ENCODE measurements at places on chromosomes 12 and 14.

- H3K27ac ChIP-seq = no peak overlapping the region
- H3K36me3 ChIP-seq = no peaks in the 10 kb centered on the region
- ATAC-seq = no peak
- H3K4me1 ChIP-seq = no peaks in the 10 kb centered on the region
Observed at GRCh38 chr12:108479364-108480070, 35.6 kb upstream of the FICD start.

DNA sequence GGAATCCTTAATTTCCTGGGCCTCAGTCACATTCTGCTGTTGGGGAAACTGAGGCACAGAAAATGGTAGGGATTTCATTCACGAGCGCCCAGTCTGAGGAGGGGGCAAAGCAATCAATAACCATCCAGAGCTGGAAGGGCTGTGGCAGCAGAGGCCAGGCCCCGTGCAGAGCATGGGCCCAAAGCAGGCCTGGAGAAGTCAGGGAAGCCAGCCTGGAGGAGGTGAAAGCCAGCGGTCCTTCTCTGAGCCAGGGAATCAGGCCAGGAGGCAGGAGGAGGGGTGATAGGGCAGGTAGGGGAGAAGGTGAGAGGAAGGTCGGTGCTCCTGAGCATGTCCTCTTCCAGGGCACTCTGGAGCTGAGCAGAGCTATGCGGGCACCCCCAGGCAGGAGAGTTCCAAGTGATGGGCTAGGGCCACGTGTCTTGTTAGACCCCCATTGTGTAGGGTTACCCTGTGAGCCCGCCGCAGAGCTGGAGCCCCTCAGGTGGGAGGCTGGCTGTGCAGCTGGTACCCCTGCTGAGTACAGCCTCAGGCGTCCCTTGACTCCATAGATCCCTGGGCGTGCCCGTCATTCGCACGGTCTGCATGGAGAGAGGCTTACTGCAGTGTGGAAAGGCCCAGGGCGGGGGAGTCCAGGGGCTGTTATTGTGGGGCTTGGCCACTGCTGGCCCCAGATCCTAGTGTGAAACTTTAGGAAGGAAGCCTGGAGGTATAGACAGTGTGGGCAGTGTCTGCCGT, 4.8 kb downstream of the TNFAIP2 start:
- peak overlapping the region; percentile 10 for H3K27ac ChIP-seq
- no peak for ATAC-seq
- H3K4me1 ChIP-seq = no peaks in the 10 kb centered on the region
- H3K27me3 ChIP-seq = peaks cover 20% of the 10 kb centered on the region

DNA sequence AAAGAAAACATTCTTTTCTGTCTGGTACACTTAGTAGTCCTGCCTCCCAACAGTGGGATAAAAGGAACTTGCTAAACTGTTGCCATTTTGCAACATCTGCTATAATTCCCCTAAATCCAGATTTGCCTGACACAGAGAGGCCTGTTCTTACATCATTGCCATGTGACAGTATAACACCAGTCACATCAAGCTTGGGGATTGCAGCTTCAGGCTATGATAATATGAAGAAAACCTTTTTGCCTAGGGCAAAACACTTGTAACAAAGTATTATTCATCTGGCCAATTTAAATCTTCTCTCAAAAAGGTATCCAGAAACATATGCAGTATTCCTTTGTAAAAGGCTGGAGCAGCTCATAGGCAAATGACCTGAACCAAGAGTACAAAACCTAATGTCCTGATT, 80.9 kb upstream of the OTX2 start:
- H3K4me3 ChIP-seq = no peak overlapping the region
- no peaks in the 10 kb centered on the region for H3K4me1 ChIP-seq
- no peaks in the 10 kb centered on the region for H3K36me3 ChIP-seq
- peaks cover 26% of the 10 kb centered on the region for H3K27me3 ChIP-seq
- ATAC-seq = no peak
- H3K27ac ChIP-seq = no peak overlapping the region

GRCh38 chr14:103687712-103688111, 27.5 kb downstream of the XRCC3 start:
- no peak overlapping the region for H3K4me3 ChIP-seq
- H3K27me3 ChIP-seq = no peaks in the 10 kb centered on the region
- no peaks in the 10 kb centered on the region for H3K36me3 ChIP-seq
- H3K4me1 ChIP-seq = no peaks in the 10 kb centered on the region
- H3K27ac ChIP-seq = no peak overlapping the region

GRCh38 chr12:100738086-100738485, 56.5 kb upstream of the ANO4 start:
- no peak overlapping the region for H3K4me3 ChIP-seq
- H3K27ac ChIP-seq = no peak overlapping the region
- H3K4me1 ChIP-seq = no peaks in the 10 kb centered on the region

DNA sequence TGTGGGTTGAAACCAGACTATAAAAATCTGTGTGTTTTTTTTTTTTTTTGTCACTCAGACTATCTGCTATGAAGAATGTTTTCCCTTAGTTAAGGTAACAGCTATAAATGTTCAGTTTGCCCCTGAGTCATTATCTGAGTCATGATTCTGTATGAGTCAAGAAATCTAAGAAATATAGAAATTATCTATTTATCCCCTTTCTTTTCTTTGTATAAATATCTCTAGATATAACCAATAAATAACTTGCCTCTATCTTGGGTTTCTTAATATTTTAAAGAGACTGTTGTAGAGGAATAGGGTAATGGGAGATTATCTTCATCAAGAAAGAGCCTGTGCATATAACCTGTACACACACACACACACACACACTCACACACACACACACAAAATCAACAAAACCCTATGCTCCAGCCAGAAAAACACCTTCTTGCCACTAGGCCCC, 161.7 kb upstream of the EEA1 start:
- H3K4me3 ChIP-seq = no peak overlapping the region
- H3K27ac ChIP-seq = no peak overlapping the region
- no peaks in the 10 kb centered on the region for H3K27me3 ChIP-seq
- no peaks in the 10 kb centered on the region for H3K4me1 ChIP-seq
- ATAC-seq = no peak

GRCh38 chr12:127245437-127245836, 1021.5 kb upstream of the TMEM132C start:
- peaks cover 4% of the 10 kb centered on the region for H3K27me3 ChIP-seq
- H3K4me1 ChIP-seq = no peaks in the 10 kb centered on the region
- no peak overlapping the region for H3K4me3 ChIP-seq
- no peaks in the 10 kb centered on the region for H3K36me3 ChIP-seq
- no peak for ATAC-seq

DNA sequence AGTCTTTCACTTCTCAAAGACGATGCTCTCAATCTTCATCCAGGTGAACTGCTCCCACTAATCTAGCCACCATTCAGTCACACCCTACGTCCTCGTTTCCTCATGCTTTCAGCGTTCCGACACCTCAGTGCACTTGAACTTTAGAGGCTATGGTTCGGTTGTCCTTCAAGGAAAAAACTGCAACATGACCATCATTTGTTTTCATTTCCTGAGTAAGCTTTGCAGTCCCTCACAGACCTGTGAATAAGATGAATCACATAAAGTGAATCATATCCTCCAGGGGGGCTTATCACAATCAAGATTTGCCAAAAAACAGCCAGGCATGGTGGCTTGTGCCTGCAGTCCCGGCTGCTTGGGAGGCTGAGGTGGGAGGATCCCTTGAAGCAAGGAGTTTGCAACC, 80.2 kb downstream of the TMCC3 start:
- H3K4me3 ChIP-seq = no peak overlapping the region
- H3K4me1 ChIP-seq = peaks cover 20% of the 10 kb centered on the region
- H3K27ac ChIP-seq = no peak overlapping the region
- H3K27me3 ChIP-seq = no peaks in the 10 kb centered on the region
- peaks cover 44% of the 10 kb centered on the region for H3K36me3 ChIP-seq

Data from gastroesophageal sphincter (tissue), 4 donors.